ENCODE measurements at places on chromosomes 6 and 20. TPM values are rescaled to one million over a fixed set of nuclear protein-coding genes. Genes with fewer than 3 reads are reported as not detected.
A peak's percentile ranks its signal among the peaks of the same experiment; 100 is the strongest.

DNA sequence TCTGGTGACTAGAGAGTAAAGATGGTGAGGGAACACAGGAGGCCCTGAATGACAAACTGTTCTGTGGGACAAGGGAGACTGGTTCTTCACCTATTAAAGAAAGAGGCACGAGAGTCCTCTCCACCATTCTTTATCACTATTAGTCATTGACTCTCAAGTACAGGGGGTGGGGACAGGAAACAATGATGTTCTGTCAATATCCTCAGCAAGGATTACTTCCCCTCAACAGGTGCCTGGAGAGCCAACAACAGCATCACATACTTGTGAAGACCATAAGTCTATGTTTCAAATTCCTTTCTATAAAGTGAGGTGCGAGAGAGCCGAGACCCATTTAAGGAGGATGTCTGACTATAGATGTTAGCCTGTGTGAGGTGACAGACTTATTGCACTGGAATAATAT, 72.4 kb upstream of the TBC1D7 start:
- no peak overlapping the region for H3K27ac ChIP-seq
- H3K4me1 ChIP-seq = peaks cover 10% of the 10 kb centered on the region
- H3K27me3 ChIP-seq = no peaks in the 10 kb centered on the region
- H3K4me3 ChIP-seq = no peak overlapping the region

The TGM2 gene
- total RNA-seq = 0.43 TPM

GRCh38 chr6:41176189-41176588, 13.3 kb upstream of the TREM2 start:
- H3K27me3 ChIP-seq = peaks cover 11% of the 10 kb centered on the region
- no peaks in the 10 kb centered on the region for H3K4me1 ChIP-seq
- H3K4me3 ChIP-seq = no peak overlapping the region
- H3K27ac ChIP-seq = no peak overlapping the region
- DNase-seq = no peak

- no peak overlapping the region for H3K4me3 ChIP-seq
- H3K27ac ChIP-seq = peak overlapping the region; percentile 62
- no peaks in the 10 kb centered on the region for H3K27me3 ChIP-seq
- peaks cover 35% of the 10 kb centered on the region for H3K4me1 ChIP-seq
- peaks cover 45% of the 10 kb centered on the region for H3K36me3 ChIP-seq
Measured at GRCh38 chr20:56443654-56444540, 24.5 kb upstream of the RTF2 start.

DNA sequence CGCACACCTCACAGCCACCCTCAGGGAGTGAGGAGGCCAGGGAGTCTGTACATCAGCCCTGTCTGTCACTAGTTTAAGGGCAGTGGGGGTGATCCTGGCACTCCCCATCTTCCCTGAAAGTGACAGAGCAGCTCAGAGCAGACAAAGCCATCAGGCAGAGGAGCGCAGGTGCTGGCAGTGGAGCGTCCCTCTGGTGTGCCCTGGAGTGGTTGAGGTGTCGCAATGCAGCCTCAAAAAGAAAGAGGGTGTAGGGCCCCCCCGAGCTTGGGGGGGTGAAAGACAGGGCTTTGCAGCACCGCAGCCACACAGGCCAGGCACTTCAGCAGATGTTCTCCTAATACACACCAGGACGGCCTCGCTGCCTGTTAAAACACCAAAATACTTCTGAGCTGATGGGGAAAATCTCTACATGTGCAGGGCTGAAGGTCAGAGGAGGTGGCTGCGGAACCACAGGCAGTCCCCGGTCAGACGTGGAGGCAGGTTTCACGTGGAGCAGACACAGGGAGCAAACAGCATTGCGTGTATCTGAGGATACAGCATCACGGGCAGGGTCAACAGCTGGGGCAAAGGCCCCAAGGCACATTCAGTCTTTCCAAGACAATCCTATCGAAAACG, 69.5 kb downstream of the PREX1 start:
- H3K4me1 ChIP-seq = peaks cover 70% of the 10 kb centered on the region
- peaks cover 59% of the 10 kb centered on the region for H3K36me3 ChIP-seq
- H3K4me3 ChIP-seq = peak overlapping the region; percentile 58
- no peak for DNase-seq
- H3K27me3 ChIP-seq = no peaks in the 10 kb centered on the region

- DNase-seq = no peak
- no peaks in the 10 kb centered on the region for H3K36me3 ChIP-seq
- no peak overlapping the region for H3K4me3 ChIP-seq
- H3K27ac ChIP-seq = no peak overlapping the region
- H3K4me1 ChIP-seq = peaks cover 4% of the 10 kb centered on the region
- peaks cover 3% of the 10 kb centered on the region for H3K27me3 ChIP-seq
Measured at GRCh38 chr6:155130161-155130853, 133.5 kb upstream of the CLDN20 start.

The POLH gene
- total RNA-seq = 62.0 TPM

The CUTA gene
- total RNA-seq = 209 TPM

DNA sequence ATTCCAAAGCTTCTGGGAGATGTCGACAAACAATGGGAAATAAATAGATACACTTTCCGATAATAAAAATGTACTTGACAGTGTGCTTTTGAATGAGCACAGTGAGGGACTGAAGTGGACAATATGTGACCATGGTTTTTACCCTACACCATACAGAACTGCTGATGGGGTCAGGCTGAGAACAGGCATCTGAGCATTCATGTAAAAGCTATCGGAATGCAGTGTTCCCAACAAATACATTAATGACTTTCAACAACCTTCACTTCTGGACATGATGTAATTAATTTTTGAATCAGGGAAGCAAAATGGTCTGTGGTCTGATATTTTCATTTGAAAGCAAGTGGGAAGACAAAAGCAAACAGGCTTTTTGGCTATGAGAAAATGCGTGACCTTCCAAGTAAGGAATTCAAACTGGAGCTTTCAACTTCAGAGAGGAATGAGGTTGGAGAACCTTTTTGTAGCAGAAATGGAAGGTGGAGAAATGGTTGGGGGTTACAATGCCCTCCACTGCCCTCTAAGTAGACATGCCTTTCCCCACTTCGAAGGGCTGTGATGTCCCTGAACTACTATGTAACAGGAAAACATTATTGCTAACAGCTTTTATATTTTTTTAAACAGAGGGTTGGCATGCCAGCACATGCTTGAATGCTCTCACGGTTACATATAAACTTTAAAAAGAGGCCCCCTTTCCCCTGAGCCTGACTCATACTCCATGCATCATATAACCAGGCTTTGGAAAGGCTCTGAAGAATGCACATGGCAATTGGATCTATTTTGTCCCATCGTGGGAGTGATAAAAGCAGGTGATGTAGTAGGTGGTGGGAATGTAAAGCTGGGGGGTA, 203.5 kb upstream of the CITED2 start:
- peaks cover 9% of the 10 kb centered on the region for H3K4me1 ChIP-seq
- no peak for DNase-seq
- H3K36me3 ChIP-seq = no peaks in the 10 kb centered on the region
- no peak overlapping the region for H3K27ac ChIP-seq
- H3K4me3 ChIP-seq = no peak overlapping the region
- peaks cover 6% of the 10 kb centered on the region for H3K27me3 ChIP-seq

DNA sequence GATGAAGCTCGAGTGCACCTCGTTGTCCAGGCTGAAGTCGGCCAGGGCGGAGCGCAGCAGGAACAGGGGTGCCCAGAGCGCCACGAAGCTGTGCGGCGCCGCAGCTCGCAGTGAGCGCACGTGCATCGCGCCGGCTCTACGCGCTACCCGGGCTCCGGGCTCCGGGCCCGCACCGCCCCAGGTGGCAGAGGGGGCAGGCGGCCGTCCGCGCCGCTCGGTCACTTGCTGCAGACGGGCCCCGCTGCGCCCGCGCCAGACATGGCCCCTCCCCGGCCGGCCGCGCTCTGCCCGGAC, 497 bp downstream of the BMP7 start:
- no peak overlapping the region for H3K4me3 ChIP-seq
- no peak for DNase-seq
- H3K4me1 ChIP-seq = no peaks in the 10 kb centered on the region
- no peak overlapping the region for H3K27ac ChIP-seq
- H3K27me3 ChIP-seq = peaks cover 83% of the 10 kb centered on the region

The MRPS18B gene
- total RNA-seq = 43.8 TPM

DNA sequence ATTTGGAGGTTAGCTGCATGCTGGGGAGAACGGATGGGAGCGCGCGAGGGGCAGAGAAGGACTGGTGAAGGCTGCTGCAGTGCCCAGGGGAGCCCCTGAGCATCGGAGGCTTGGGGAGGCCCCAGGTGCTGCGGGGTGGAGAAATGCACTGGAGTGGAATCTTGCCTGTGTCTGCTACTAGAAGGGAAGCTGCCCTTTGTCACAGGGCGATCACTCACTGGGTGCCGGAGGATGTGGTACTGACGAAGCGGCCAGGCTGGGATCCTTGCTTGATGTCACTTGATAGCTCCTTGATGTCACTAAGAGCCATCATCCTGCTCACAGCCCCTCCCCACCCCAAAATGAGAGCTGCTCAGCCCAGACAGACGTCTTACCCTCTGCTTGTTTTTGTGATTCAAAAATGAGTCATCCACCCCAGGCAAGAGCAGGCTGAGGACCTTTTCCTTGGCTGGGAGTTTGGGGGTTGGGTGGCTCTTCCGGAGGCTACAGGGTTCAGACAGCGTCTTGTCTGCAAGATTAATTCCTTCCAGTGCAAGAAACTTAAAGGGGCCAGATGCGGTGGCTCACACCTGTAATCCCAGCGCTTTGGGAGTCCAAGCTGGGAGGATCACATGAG, 62.6 kb upstream of the PMEPA1 start:
- no peak for DNase-seq
- no peaks in the 10 kb centered on the region for H3K36me3 ChIP-seq
- H3K4me1 ChIP-seq = peaks cover 7% of the 10 kb centered on the region
- no peak overlapping the region for H3K4me3 ChIP-seq
- H3K27me3 ChIP-seq = peaks cover 22% of the 10 kb centered on the region

The PMEPA1 gene
- 4.9 TPM for total RNA-seq

DNA sequence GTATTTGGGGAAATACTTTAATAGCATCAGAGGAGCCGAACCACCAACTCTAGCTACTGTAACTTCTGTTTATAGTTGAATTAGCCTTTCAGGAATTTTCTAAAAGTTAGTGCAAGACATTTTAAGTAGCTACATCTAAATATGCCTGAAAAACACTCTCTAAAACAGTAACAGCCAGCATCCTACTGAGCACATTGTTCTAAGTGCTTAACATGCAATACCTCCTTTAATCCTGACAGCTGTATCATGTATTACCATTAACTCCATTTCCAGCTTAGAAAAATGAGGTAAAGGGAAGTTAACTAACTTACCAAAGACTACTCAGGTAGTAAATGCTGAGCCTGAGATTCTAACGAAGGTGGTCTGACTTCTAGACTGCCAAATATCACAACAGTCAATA, 120.7 kb downstream of the DST start:
- H3K27ac ChIP-seq = no peak overlapping the region
- no peak overlapping the region for H3K4me3 ChIP-seq
- H3K27me3 ChIP-seq = peaks cover 4% of the 10 kb centered on the region
- no peaks in the 10 kb centered on the region for H3K4me1 ChIP-seq
- H3K36me3 ChIP-seq = no peaks in the 10 kb centered on the region

DNA sequence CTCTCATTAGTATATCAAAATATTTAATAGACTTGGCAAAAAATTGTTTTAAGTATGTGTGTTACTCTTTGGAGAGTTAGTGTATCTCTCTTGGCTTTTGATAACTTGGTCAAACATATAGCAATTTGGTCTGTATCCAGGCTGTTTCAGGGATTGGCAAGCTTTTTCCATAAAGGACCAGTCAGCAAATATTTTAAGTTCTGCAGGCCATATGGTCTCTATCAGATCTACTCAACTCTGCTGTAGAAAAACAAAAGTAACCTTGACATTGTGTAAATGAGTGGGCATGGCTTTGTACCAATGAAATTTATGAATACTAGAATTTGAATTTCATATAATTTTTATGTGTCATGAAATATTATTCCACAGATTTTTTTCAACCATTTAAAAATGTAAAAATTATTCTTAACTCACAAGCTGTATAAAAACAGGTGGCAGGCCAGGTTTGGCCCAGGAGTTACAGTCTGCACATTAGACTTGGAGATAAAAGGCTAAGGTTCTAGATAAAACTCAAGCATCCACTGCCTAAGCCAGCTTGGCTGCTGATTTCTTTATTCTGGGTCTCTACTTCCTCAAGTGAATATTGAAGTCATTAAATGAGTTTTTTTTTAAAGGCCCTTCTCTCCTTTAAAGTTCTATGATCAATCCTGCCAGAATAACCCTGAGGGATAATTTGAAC, 13.7 kb downstream of the GSTA4 start:
- no peak overlapping the region for H3K27ac ChIP-seq
- H3K4me3 ChIP-seq = no peak overlapping the region
- H3K27me3 ChIP-seq = peaks cover 1% of the 10 kb centered on the region
- DNase-seq = no peak

DNA sequence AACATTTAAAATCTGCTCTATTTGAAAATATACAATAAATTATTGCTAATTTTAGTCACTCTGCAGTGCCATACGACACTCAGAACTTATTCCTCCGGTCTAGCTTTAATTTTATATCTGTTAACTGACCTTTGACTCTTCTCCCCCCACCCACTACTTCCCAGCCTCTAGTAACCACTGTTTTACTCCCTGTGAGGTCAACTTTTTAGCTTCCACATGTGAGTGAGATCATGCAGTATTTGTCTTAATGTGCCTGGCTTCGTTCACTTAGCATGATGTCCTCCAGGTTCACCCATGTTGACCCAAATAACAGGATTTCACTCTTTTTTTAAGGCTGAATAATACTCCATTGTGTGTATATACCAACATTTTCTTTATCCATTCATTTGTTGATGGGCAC, 80.8 kb downstream of the RPP40 start:
- H3K27ac ChIP-seq = no peak overlapping the region
- H3K4me3 ChIP-seq = no peak overlapping the region
- H3K27me3 ChIP-seq = no peaks in the 10 kb centered on the region

The SIRPB1 gene
- 6.5 TPM for total RNA-seq

The CLVS2 gene
- not detected for total RNA-seq

The OLIG3 gene
- total RNA-seq = not detected

Measured in activated naive CD8-positive, alpha-beta T cell treated with anti-CD3 and anti-CD28 coated beads, Interleukin-2, amount 10 ng/mL, durations not matched to agents 7 days and 5 days (primary cell).